ENCODE measurements at places on chromosomes 4 and X.

DNA sequence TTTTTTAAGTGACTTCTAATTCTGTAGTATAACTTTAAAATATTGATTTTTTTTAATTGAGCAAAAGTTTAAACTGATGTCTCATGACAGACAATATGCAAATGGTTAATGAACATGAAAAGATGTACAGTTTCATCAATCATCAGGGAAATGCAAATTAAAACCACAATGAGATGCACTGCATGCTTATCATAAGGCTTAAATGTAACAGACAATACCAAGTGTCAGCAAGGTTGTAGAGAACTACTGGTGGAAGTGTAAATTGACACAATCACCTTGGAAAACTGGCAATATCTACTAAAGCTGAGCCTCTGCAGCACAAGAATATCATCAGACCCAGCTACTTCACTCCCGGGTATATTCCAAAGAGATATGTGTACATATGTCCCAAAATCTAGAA, 70.2 kb upstream of the DAPP1 start:
- DNase-seq, result no peak

DNA sequence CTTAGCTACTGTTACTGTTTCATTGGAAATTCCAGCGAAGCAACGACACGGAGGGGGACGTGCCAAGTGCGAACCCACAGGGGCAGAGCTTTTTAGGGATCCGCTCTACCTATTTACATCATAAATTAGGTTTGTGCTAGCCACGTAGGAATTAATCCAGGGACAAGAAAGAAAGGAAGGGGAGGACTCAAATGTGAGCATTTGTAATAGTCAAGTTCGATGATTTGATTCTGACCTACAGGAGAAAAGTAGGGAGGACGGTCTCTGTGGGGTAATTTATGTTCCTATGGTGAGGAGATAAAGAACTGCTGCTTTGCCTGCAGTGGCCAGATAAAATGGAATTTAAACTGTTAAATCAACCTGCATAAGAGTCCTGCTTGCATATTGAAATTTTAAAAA, 1.7 kb downstream of the INTS6L start:
- DNase-seq, result no peak

DNA sequence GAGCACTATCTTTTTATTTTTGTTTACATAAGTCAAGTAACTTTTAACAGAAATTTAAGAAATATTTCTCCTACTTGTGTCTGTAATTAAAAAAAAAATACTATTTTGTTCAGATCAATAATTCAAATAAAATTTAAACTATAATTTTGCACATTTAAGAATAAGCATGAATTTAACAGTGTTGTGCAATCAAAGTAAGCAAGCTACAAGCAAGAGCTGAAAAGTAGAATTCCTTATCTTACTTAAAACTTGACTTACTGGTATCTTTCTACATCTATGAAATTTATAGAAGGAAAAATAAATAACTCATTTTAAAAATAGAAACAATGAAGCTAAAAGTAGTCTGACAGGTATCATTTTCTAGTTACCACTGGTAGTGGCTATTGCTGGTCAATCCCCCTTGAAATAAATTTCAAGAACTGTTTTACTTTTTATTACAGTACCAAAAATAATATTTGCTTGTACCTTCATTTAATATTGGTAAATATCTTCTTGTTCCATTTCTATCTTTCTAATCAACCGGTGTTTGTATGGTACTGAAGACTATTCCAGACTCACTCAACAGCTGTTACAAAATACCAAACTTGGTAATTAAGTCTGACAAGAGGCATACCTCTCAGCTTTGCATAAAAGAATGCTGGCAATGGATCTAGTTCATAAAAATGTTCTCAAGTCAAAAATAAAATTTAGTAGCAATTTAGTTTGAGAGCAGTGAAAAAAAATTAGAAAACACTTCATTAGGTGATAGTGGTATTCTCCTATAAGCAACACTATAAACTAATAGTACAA, 62.2 kb downstream of the NOCT start:
- no peak for DNase-seq

GRCh38 chrX:45699158-45699557, 498.5 kb upstream of the DIPK2B start:
- no peak for DNase-seq

DNA sequence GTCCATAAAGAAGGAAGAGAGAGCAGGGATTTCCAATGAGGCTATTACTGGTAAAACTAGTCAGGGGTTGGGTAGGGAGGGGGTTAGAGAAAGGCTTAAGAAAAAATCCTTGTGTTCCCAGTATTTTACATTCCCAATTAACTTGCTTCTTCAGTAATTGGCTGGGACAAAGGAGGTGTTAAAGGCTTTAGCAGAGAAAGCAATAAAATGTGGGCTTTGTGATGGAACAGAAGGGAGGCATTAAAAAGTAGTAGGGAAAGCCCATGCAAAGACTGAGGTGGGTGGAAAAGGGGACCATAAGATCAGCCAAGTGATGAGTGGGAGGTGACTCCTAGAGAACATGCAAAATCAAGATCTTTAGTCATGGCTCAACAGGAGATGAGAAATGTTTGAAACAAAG, 1467.2 kb downstream of the RPA4 start:
- no peak for DNase-seq

GRCh38 chr4:98663226-98664006, 5.0 kb upstream of the TSPAN5 start:
- DNase-seq, result peak; percentile 90

- no peak for DNase-seq
These were observed 137.4 kb downstream of the DCLK2 start for GRCh38 chr4:150215601-150216000.

DNA sequence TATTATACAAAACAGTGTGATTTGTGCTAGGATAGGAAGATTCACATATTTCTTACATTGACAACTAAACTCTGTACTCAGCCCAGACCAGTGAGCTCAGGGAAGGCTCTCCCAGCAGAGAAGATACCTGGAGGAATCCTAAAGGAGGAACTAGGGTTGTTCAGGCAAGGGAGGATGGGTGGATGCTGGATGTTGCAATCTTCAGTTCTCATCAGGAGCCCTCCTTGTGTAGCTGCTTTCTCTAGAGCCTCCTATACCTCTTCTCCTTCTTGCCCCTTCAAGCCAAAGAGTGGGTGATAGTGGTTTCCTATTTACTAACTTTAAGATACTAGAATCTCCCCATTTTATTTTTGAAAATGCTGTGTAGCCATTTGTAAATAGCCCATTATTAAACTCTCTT, 117.3 kb downstream of the NKX6-1 start:
- no peak for DNase-seq

GRCh38 chr4:184281231-184282139, 63.8 kb upstream of the ENPP6 start:
- DNase-seq, result peak; percentile 6

- no peak for DNase-seq
These were observed 60.0 kb upstream of the BANK1 start for GRCh38 chr4:101730291-101731117.

- no peak for DNase-seq
These were observed 22.9 kb downstream of the ELF2 start for GRCh38 chr4:139154134-139154421.

DNA sequence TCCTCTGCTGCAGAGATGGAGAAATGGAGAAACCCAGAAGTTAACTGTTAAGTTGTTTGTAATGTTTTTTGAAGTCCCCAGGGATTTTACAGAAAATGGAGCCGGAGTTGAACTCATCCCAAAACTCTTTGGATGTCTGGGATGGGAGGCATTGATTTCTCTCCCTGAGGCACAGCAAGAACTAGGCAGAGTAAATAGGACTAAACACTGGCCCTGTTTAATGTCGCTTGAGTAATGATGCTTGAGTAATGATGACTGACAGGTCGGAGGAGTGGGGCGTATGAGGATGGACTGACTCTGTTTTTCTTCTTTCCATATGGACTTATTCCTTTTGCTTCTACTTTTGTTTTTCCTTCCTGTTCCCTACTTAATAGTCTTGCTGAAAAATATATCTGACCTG, 69.9 kb downstream of the ARHGAP10 start:
- no peak for DNase-seq

- DNase-seq, result no peak
These were observed 1165.0 kb upstream of the TENM3 start for GRCh38 chr4:181078196-181078595.

DNA sequence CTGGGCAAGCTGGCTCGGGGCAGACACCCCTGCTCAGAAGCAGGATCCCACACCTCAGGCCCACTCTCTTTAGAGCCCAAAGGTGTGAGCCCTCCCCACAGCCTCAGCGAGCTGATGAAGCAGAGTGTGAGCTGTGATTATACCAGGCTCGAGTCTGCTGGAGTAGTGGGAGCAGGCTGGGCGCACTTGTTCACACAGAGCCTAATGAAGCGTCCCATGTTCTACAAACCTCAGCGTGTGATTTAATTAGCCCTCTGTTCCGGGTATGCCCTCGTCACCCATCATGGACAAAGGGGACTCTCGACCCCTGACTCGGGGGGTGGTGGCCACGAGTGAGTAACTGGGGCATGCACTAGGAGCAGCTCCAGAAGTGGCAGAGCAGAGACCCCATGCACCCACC, 62.3 kb downstream of the PPP2R2C start:
- no peak for DNase-seq

DNA sequence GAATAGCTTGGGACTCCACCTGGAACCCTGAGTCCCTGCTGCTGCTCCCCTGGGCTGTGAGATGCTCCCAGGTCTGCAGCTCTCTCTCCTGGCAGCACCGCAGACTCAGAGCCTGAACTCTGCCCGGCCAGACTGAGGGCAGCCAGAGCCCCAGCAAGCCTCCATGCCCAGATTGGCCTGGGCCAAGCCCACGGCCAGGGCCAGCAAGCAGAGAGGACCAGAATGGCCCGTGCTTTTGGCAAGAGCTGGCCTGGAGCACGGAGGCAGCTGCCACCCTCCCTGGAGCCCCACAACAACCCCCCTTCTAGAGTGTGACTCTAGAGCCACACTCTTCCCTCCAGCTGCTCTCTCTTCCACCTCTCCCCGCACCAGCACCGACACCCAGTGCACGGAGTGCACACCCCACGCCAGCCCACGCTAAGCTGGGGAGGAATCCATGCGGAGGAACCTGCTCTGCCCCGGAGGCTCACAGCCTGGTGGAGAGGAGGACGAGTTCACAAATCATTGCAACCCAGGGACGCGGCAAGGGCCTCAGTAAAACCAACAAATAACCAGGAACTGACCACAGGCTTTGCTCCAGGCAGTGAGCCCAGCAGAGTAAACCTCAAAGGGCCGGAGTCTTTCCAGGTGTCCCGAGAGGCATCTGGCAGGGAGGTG, 110.3 kb downstream of the HMX1 start:
- DNase-seq, result no peak

DNA sequence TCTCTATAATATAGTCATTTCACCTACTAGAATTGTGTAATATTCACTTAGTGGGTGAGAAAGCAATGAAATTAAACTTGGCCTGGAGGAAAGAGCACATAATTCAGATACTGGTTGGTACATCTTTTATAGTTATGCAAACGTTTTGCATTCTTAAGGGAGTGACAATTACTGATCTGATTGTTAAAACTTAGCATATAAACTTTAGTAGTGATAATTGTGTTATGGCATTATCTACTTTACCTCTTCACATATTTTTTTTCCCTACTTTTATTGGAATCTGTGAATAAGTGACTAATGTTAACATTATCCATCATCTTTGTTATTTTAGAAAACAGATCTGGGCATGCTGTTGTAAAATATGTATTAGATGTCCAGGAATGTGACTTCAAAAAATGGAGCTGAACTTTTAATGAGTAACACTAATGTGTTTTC, 217.4 kb upstream of the GIMD1 start:
- no peak for DNase-seq

GRCh38 chr4:30838331-30838730, 118.2 kb downstream of the PCDH7 start:
- no peak for DNase-seq

GRCh38 chr4:123477711-123478209, 81.2 kb downstream of the SPRY1 start:
- peak; percentile 50 for DNase-seq

- DNase-seq, result no peak
These were observed 70.3 kb downstream of the IRS4 start for GRCh38 chrX:108666101-108666500.

- no peak for DNase-seq
These were observed 31.0 kb downstream of the TMEM131L start for GRCh38 chr4:153497091-153497531.

GRCh38 chr4:14560577-14560976, 441.7 kb upstream of the CPEB2 start:
- DNase-seq, result no peak

GRCh38 chr4:23130845-23131244, 438.1 kb downstream of the GBA3 start:
- DNase-seq, result no peak

- DNase-seq, result peak; percentile 12
These were observed 106.3 kb downstream of the FAM53A start for GRCh38 chr4:1577822-1578217.

- DNase-seq, result no peak
These were observed 177.9 kb upstream of the IL15 start for GRCh38 chr4:141458501-141458900.

GRCh38 chr4:171142639-171143038, 670.6 kb upstream of the GALNTL6 start:
- DNase-seq, result no peak

DNA sequence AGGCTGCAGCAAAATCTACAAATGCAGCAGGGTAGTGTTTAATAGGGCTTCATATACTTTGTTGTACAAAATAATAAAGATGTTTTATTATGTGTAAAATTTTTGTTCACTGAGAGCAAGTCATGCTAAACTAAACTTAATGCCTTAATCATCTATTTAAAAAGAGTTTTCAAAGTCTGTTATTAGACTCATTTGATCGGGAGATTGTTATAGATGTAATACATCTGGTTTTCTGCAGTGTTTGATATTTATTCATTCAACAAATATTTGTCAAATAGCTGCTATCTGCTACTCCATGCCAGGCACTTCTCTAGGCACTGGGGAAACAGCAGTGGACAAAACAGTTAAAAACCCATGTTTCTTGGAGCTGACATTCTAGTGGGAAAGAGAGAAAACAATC, 233.6 kb downstream of the FMR1NB start:
- no peak for DNase-seq

GRCh38 chr4:39384563-39384962, 18.4 kb upstream of the RFC1 start:
- DNase-seq, result no peak

DNA sequence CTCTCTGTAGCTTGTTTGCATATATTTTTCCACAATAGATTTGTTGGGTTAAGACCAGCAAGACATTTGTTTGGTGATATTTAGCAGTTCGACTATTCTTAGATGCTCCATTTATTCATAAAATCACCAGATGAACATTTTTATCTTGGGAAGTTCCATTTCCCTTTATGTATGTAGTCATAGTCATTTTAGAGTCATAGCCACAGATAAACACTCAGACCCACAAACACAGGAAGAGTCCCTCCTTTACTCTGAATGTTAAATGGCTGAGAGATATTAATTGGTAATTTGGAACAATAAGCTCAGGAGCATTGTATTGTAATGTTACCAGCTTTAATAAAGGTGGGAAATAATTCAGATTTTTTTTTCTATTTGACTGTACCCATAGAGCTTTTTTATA, 1608.7 kb downstream of the STIM2 start:
- DNase-seq, result no peak

DNA sequence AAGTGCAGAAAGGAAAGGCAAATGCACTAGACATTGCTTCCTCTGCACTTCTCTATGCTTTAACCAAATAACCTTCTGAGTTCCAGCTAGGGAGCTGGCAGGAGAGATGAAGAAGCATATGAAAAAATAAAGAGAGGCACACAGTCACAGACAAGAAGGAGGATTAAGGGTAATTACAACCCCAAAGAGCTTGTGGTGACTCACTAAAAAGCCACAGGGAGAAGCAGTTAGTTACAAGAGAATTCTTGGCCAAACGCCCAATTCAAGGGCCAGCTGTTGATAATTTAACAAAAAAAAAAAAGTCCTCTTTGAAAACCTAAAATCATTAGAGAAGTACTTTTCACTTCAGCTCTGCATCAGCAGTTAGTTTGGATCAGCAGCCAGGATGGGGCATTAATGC, 478.0 kb downstream of the KCNIP4 start:
- no peak for DNase-seq

GRCh38 chr4:169136330-169136729, 126.3 kb upstream of the CBR4 start:
- no peak for DNase-seq
